Effector memory CD8-positive, alpha-beta T cell (primary cell): ENCODE measurements at places on chromosomes 3 and 15.

GRCh38 chr3:123148772-123149171 is 53.0 kb upstream of the SEC22A start:
- DNase-seq: no peak

DNA sequence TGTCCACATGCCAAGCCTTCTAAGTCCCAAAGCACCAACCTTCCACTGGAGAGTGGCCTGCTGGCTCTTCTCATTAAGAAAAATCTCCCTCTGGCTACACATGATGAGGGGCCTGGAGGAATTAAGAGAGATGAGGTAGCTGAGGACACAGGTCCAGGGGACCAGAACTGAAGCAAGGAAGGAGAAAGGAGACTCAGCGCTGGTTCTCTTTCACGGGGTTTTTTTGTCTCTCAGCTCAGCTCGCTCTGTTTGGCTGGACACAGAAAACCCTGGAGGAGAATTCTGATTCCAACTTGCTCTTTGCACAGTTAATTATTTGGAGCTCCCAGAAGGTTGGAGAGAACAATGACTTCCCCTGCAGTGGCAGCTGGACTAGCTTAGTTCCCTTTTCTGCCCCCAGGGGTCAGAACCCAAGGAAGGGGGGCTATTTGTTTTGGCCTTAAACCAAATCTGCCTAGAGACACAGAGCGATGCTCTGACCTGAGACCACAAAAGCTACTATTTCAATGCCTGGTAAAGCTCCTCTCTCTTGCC is 507.6 kb downstream of the FHIT start:
- DNase-seq: no peak

DNA sequence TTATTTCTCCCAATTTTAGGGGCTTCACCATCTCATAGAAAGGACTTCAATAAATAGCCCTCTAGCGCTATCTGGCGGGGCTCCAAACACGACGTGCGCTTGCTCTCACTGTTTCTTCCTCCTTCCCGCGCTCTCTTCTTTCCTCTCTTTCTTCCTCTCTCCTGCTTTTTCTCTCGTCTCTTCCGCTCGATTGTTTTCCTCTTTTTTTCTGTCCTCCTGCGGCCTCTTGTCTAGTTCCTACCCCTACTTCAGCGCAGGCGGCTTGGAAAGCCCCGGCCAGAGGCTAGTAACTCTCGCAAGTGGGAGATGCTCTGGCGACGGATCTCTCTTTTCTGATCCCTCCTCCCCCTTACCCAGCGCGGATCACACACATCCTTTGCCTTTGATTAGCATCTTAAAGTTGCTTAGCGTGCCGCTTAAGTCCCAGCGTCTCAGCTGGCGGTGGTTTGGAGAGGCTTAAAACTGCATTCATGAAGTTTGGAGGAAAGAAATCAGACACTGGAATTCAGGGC is 6.2 kb upstream of the MEIS2 start:
- no peak for DNase-seq

DNA sequence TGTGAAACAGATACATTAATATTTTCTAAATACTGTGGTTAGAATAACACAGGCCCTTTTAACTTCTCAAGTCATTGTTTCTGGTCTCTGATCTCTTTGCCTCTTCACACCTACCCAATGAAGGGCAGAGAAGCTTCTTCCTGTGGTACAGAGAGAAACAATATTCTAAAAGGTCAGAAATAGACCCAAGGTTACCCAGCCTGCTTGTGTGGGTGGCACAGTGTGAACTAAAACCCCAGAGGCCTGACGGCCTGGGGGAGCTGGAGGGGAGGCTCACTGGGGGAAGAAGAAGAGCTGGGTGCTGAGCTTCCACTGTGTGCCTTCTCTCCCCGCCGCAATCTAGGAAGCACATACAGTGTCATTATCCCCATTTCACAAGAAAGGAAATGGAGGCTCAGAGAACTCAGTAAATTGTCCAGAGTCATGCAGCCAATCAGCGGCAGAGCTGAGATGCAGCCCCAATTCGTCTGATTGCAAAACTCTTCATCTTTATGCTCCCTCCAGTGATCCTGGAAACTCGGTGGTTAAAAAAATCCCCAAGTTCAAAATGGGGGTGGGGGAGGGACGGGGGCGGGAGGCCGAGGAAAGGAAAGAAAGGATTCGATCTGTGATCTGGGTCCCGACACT is 64.1 kb upstream of the HEG1 start:
- DNase-seq: peak; percentile 36

DNA sequence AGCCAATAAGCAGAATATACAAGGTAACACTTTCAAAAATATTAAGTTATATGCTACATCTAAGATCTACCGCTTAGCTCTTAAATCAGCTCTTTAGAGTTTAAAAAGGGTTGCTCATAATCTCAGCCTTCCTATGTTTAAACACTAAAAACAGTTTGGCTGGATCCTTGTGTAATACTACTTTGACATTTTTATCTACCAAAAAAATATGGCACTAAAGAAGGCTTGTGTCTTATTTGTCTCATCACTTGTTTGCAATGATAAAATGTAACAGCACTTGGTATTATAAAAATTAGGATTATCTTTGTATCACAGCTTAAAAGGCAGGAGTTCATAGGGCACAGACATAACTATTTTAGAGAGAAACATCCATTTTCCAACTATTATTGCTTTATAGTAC is 9.8 kb downstream of the ANKRD28 start:
- DNase-seq: no peak

DNA sequence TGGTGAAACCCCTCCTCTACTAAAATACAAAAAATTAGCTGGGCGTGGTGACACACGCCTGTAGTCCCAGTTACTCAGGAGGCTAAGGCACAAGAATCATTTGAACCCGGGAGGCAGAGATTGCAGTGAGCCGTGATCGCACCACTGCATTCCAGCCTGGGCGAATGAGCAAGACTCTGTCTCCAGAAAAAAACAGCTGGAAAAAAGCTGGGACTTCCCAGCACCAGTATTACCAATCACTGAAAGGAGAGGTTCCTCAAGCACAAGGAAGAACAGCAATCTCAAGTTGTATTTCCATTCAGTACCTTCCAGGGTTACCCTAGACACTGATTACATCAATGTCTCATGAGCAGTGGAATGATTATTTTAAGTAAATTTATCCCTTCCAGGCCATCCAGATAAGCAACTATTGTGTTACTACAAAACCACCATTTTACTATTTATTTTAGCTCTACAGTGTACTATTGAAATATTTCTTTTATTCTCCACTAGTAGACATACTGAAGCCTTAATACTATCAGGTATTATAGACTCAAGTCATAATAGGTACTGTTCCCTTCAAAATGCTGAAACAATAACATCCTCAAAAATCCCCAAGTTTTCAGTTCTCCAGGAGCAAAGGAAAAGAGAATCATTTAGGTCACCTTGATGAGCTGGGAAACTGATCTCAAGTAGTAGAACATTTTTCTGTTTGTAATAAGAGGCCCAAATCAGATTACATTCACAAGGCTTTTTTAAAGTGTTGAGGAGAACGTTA is 54.8 kb upstream of the VGLL4 start:
- DNase-seq: no peak
